ENCODE measurements at places on chromosomes 7 and 10. TPM values are rescaled to one million over a fixed set of nuclear protein-coding genes. Genes with fewer than 3 reads are reported as not detected.

The CDNF gene
- total RNA-seq = 3.2 TPM

The ACBD5 gene
- total RNA-seq = 22.0 TPM

The LBX1 gene
- not detected for total RNA-seq

The PNLIPRP3 gene
- total RNA-seq = not detected

The FBXL13 gene
- total RNA-seq = 1.3 TPM

The FAM131B gene
- total RNA-seq = 0.23 TPM

The SPDYE9 gene
- not detected for total RNA-seq

The FAM25A gene
- not detected for total RNA-seq

- H3K4me1 ChIP-seq = peaks cover 7% of the 10 kb centered on the region
- peaks cover 6% of the 10 kb centered on the region for H3K36me3 ChIP-seq
- DNase-seq = no peak
- H3K4me3 ChIP-seq = no peak overlapping the region
Observed at GRCh38 chr10:86900955-86901354, 56.5 kb downstream of the MMRN2 start.

GRCh38 chr10:104339469-104340110 is 1.3 kb upstream of the ITPRIP start:
- H3K36me3 ChIP-seq = no peaks in the 10 kb centered on the region
- peak overlapping the region; percentile 97 for H3K27ac ChIP-seq
- no peak for DNase-seq
- H3K27me3 ChIP-seq = peaks cover 5% of the 10 kb centered on the region

- peaks cover 2% of the 10 kb centered on the region for H3K36me3 ChIP-seq
- H3K27ac ChIP-seq = peak overlapping the region; percentile 37
- peak overlapping the region; percentile 82 for H3K4me3 ChIP-seq
- no peaks in the 10 kb centered on the region for H3K27me3 ChIP-seq
Observed at GRCh38 chr10:70162892-70163201, 7.5 kb downstream of the SAR1A start.

DNA sequence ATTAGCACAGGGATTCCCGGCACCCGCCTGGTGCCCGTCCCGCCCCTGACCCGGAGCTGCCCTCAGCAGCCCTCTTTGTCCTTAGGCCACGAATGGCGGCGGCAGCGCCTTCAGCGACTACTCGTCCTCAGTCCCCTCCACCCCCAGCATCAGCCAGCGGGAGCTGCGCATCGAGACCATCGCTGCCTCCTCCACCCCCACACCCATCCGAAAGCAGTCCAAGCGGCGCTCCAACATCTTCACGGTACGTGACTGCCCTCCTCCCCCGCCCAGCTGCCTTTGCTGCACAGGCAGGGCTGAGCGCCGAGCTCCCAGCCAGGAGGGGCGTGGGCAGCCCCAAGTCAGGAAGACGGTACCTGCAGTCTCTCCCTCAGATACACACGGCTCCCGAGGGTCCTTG is 33.6 kb downstream of the AGAP3 start:
- H3K27ac ChIP-seq = no peak overlapping the region
- H3K27me3 ChIP-seq = no peaks in the 10 kb centered on the region
- H3K36me3 ChIP-seq = peaks cover 15% of the 10 kb centered on the region
- no peak for DNase-seq
- H3K4me1 ChIP-seq = peaks cover 27% of the 10 kb centered on the region

GRCh38 chr7:91266689-91267090 is 2.5 kb downstream of the FZD1 start:
- H3K4me1 ChIP-seq = peaks cover 6% of the 10 kb centered on the region
- no peak for DNase-seq
- peaks cover 2% of the 10 kb centered on the region for H3K36me3 ChIP-seq
- peaks cover 52% of the 10 kb centered on the region for H3K27me3 ChIP-seq
- H3K4me3 ChIP-seq = peak overlapping the region; percentile 85

- H3K4me3 ChIP-seq = peak overlapping the region; percentile 62
- peak overlapping the region; percentile 53 for H3K27ac ChIP-seq
- peaks cover 5% of the 10 kb centered on the region for H3K4me1 ChIP-seq
Observed at GRCh38 chr10:11631890-11632587, 20.6 kb upstream of the USP6NL start.

GRCh38 chr10:48978318-48978717 is 38.7 kb upstream of the LRRC18 start:
- H3K4me1 ChIP-seq = peaks cover 2% of the 10 kb centered on the region
- H3K36me3 ChIP-seq = peaks cover 4% of the 10 kb centered on the region
- no peak for DNase-seq
- no peak overlapping the region for H3K4me3 ChIP-seq
- H3K27me3 ChIP-seq = peaks cover 20% of the 10 kb centered on the region

GRCh38 chr10:63887023-63887589 is 365.9 kb downstream of the REEP3 start:
- H3K27me3 ChIP-seq = peaks cover 33% of the 10 kb centered on the region
- no peak for DNase-seq
- H3K4me3 ChIP-seq = no peak overlapping the region
- no peak overlapping the region for H3K27ac ChIP-seq
- no peaks in the 10 kb centered on the region for H3K36me3 ChIP-seq

DNA sequence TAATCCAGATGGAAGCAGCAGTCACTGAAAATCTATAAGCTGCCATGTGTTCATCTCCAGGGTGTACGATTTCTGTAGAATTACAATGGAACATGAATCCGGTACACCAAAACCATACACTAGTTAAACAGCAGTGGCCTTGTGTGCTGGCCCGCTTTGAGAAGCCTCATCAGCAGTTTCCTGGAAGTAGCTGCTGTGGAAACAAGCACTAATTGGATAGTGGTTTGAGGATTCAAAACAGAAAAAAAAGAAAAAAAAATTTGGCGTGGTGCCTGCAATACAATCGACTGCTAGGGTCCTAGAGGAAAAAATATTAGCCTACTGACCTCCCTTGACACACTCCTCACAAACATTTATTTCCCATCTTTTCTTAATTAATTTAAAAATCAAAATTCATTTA is 545.9 kb downstream of the SORCS1 start:
- no peak overlapping the region for H3K27ac ChIP-seq
- no peak overlapping the region for H3K4me3 ChIP-seq
- DNase-seq = no peak
- H3K36me3 ChIP-seq = no peaks in the 10 kb centered on the region

DNA sequence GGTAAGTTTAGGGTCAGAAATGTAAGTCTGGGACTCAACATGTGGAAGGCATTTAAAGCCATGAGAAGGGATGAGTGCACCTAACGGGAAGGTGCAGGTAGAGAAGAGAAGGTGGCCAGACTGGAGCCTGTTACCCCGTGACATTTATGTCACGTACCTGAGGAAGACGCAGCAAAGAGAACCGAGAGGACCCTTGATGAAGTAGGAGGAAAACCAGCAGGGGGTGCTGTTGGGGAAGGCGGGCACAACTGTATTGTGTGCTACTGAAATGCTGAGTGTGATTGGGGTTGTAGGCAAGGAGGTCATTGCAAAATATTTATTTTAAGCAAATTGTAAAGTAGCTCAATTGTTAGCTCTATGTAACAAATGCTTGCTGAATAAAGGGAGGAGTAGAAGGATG is 338.2 kb upstream of the PRKCQ start:
- H3K36me3 ChIP-seq = no peaks in the 10 kb centered on the region
- peak overlapping the region; percentile 51 for H3K27ac ChIP-seq
- peaks cover 18% of the 10 kb centered on the region for H3K4me1 ChIP-seq
- peak; percentile 33 for DNase-seq

- peaks cover 9% of the 10 kb centered on the region for H3K4me1 ChIP-seq
- no peaks in the 10 kb centered on the region for H3K36me3 ChIP-seq
- H3K27ac ChIP-seq = no peak overlapping the region
- H3K27me3 ChIP-seq = no peaks in the 10 kb centered on the region
Observed at GRCh38 chr7:70635633-70636032, 496.3 kb upstream of the GALNT17 start.

GRCh38 chr10:103053659-103054581 is 135.8 kb downstream of the CNNM2 start:
- no peaks in the 10 kb centered on the region for H3K36me3 ChIP-seq
- H3K4me1 ChIP-seq = peaks cover 19% of the 10 kb centered on the region
- no peak for DNase-seq
- H3K27me3 ChIP-seq = no peaks in the 10 kb centered on the region

DNA sequence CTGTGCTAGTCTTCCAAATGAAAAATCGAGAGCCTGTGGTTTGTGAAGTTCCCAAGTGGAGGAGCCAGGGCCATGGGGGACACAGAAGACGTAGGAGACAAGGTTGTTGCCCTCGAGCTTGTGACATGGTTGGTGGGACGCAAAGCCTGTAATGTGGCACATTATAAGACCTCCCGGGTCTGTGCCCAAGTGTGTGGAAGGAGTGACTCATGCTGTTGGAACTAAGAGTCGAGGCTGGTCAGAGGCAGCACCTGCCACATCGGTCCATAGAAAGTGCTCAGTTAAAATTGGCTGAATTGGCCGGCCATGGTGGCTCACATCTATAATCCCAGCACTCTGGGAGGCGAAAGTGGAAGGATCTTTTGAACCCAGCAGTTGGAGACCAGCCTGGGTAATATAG is 27.0 kb upstream of the PODXL start:
- H3K4me1 ChIP-seq = no peaks in the 10 kb centered on the region
- no peaks in the 10 kb centered on the region for H3K36me3 ChIP-seq
- H3K4me3 ChIP-seq = no peak overlapping the region
- no peak for DNase-seq

- H3K36me3 ChIP-seq = no peaks in the 10 kb centered on the region
- DNase-seq = no peak
- H3K4me3 ChIP-seq = no peak overlapping the region
- H3K27ac ChIP-seq = no peak overlapping the region
- H3K4me1 ChIP-seq = no peaks in the 10 kb centered on the region
Observed at GRCh38 chr7:113521468-113521867, 397.3 kb downstream of the PPP1R3A start.

GRCh38 chr7:40697653-40698052 is 562.8 kb downstream of the SUGCT start:
- H3K27me3 ChIP-seq = no peaks in the 10 kb centered on the region
- H3K27ac ChIP-seq = no peak overlapping the region
- H3K4me1 ChIP-seq = no peaks in the 10 kb centered on the region
- DNase-seq = no peak
- no peak overlapping the region for H3K4me3 ChIP-seq

DNA sequence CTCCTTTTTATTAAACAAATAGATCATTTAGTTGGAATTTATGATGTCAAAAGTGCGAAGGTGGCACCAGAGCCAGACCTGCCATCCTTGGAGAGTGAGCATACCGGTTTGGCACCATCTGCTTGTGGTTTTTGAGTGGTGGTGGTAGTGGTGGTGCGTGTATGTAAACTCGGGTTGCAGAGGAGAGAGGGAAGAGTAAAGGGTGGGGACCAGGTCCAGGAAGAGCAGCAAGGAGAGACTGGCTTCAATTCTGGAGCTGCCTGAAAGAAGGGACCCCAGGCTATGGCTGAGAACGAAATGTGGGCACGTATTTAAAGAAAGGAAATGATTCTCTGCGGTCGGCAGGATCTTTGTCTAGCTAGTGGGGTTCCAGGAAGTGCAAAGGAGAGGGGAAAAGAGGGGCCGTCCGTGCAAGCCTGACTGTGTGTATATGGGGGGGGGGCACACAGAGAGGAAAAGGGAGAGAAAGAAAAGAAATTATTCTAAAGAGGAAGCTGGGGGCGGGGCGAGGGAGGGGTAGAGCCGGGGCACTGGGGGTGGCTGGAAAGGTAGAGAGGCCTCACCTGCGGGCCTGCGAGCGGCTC is 448 bp upstream of the GOLGA7B start:
- H3K36me3 ChIP-seq = peaks cover 3% of the 10 kb centered on the region
- no peaks in the 10 kb centered on the region for H3K27me3 ChIP-seq

GRCh38 chr7:142798451-142799436 is 28.0 kb downstream of the PRSS2 start:
- H3K4me1 ChIP-seq = peaks cover 71% of the 10 kb centered on the region
- H3K4me3 ChIP-seq = peak overlapping the region; percentile 96
- H3K27ac ChIP-seq = peak overlapping the region; percentile 100
- H3K27me3 ChIP-seq = no peaks in the 10 kb centered on the region
- peaks cover 35% of the 10 kb centered on the region for H3K36me3 ChIP-seq

- H3K36me3 ChIP-seq = peaks cover 3% of the 10 kb centered on the region
- H3K27ac ChIP-seq = no peak overlapping the region
- H3K4me3 ChIP-seq = no peak overlapping the region
- H3K4me1 ChIP-seq = peaks cover 2% of the 10 kb centered on the region
Observed at GRCh38 chr7:322708-323111, 32.7 kb downstream of the FOXL3 start.

DNA sequence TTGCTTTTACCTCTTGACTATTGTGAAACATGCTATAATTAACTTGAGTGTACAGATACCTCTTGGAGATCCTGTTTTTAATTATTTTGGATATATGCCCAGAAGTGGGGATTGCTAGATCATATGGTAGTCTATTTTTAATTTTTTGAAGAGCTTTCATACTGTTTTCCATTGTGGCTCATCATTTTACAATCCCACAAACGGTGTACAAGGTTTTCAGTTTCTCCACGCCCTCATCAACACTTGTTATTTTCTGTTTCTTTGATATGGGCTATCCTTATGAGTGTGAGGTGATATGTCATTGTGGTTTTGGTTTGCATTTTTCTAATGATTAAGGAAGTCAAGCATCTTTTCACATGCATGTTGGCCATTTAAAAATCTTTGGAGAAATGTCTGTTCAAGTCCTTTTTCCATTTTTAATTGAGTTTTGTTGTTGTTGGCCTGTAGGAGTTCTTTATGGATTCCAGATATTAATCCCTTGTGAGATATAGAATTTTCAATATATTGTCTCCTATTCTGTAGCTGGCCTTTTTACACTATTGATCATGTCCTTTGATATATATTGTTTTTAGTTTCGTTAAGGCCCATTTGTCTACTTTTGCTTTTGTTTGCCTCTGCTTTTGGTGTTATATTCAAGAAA is 7.5 kb downstream of the AGK start:
- H3K36me3 ChIP-seq = peaks cover 20% of the 10 kb centered on the region
- no peaks in the 10 kb centered on the region for H3K27me3 ChIP-seq
- no peak overlapping the region for H3K4me3 ChIP-seq
- peaks cover 29% of the 10 kb centered on the region for H3K4me1 ChIP-seq
- no peak for DNase-seq

All from T-helper 17 cell (primary cell).